ENCODE measurements at places on chromosomes 2 and 18.

DNA sequence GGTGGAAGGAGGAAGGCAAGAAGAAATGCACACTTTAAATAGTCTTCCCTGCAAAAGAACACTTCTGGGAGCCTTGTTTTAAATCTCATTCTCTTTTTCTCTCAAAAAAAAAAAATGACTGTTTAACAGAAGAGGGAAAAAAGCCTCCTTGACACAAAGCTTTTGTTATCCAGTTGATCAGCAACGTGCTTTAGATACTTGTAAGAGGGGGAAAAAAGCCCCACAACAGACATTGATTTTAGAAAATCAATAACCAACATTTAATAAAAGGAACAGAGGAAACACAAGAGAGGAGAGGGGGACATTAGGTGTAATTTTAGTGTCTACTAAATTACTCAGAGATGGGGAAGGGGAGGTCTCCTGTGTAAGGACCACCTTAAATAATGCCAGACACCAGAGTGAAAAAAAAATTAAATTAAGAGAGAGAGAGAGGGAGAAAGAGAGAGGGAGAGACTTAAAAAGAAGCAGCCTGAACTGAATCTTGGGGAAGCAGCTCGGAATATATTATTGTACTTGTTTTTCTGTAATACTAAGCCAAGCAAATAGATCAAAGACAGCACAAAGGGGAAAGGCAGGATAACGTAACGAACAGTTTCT lies 4.7 kb downstream of the ZEB2 start:
- no peak for DNase-seq

DNA sequence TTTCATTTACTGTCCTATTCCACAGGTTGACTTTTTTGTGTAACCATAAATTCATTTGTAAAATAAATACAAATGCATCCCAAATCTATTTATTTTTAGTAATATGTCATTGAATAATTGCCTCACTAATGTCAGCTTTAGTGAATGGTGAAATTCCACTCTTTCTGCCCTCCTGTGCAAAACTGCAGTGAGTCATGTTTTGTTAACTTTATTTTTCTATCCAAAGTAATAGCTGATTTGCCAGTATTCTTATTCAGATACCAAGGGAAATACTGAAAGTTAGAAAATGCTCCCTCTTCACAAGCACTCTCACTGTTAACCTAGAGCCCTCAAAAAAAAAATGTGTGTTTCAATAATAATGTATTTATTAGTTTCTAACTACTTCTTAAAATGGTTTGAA lies 322.8 kb downstream of the RIT2 start:
- DNase-seq, result no peak

GRCh38 chr18:58316396-58317342 lies 272.6 kb downstream of the NEDD4L start:
- peak; percentile 20 for DNase-seq

DNA sequence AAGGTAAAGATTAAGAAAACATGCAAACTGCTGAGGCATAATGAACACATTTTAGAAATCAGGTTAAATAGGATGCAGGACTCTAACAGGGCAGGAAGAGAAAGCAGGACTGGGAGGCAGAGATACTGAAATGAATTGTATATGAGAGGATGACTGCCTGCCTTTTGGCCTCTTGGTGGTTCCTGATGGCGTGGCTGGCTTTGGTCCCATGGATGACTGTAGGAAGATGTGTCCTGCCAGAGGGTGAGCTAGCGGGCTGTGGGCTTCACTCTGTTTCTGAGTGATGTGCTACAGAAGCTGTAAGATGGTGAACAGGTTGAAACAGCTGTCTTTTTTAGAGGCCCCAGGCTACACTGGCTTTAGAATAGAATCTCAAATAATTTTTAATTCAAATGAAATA lies 517.0 kb downstream of the SLC4A3 start:
- no peak for DNase-seq

GRCh38 chr2:61876400-61876799 lies 12.1 kb downstream of the CCT4 start:
- DNase-seq, result no peak

GRCh38 chr2:237464757-237465391 lies 22.2 kb upstream of the MLPH start:
- no peak for DNase-seq

GRCh38 chr18:74146756-74147155 lies 878 bp downstream of the FBXO15 start:
- DNase-seq, result no peak

Data from LoVo (cell line).